ENCODE measurements at places on chromosomes 6 and 20. TPM values are rescaled to one million over a fixed set of nuclear protein-coding genes. Genes with fewer than 3 reads are reported as not detected.

The TMEM244 gene
- total RNA-seq, result not detected

The PAK5 gene
- not detected for total RNA-seq

The DDRGK1 gene
- 65.5 TPM for total RNA-seq

The TPD52L1 gene
- 2.9 TPM for total RNA-seq

The PRR18 gene
- 0.23 TPM for total RNA-seq

The PACRG gene
- 0.59 TPM for total RNA-seq

The RIMS1 gene
- total RNA-seq, result 0.18 TPM

The LINC00237 gene
- not detected for total RNA-seq

The MCM3 gene
- 107 TPM for total RNA-seq

The PTPRK gene
- total RNA-seq, result 61.8 TPM

The FRS3 gene
- total RNA-seq, result 3.0 TPM

The DOK5 gene
- total RNA-seq, result 0.18 TPM

The DNMT3B gene
- 3.5 TPM for total RNA-seq

The TINAG gene
- total RNA-seq, result not detected

The VGLL2 gene
- total RNA-seq, result not detected

The GPR63 gene
- 0.95 TPM for total RNA-seq

The GFOD1 gene
- total RNA-seq, result 0.62 TPM

The TMEM242 gene
- total RNA-seq, result 6.8 TPM

The RAET1E gene
- 1.8 TPM for total RNA-seq

The TASP1 gene
- 8.9 TPM for total RNA-seq

The PRDM13 gene
- not detected for total RNA-seq

The TBXT gene
- not detected for total RNA-seq

The MEI4 gene
- 0.05 TPM for total RNA-seq

The FABP7 gene
- not detected for total RNA-seq

The FAM217A gene
- not detected for total RNA-seq

The OOEP gene
- 10.6 TPM for total RNA-seq

The PRL gene
- not detected for total RNA-seq

The EFCAB8 gene
- 1.1 TPM for total RNA-seq

The GSTA2 gene
- total RNA-seq, result not detected

The SIGLEC1 gene
- 0.03 TPM for total RNA-seq

The CLVS2 gene
- 1.1 TPM for total RNA-seq

The FNDC11 gene
- total RNA-seq, result 1.3 TPM

The PLN gene
- not detected for total RNA-seq

The BTBD3 gene
- total RNA-seq, result 27.6 TPM
